AG09319 (cell line): ENCODE measurements at places on chromosomes 4 and X.

GRCh38 chr4:156956826-156957368 is 14.7 kb downstream of the PDGFC start:
- DNase-seq = no peak

- DNase-seq = no peak
Measured at GRCh38 chr4:111014537-111014936, 391.7 kb upstream of the PITX2 start.

DNA sequence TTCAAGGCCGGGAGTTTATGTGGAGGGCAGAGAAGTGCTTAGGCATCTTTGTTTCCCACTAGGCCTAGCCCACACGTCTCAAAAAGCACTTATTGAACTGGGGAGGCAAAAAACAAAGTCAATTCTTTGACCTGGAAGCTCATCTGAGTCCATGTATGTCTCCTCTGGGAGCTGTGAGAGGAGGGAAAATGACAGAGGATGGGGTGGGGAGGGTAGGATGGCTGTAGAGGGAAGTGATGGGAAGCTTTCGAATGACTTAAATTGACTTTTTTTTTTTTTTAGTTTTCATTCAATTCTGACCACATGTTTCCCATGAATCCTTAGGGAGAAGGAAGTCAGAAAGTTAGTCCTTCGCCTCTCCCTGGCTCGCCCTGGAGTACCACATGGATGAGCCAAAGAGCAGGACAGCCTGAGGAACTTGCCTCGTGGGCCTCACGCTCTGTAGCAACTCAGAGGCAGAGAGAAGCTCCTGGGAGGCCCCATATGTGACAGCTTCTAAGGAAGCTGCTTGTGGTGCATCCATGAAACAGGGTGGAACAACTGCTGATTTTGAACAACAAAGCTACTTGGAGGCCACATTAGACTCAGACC is 45.0 kb downstream of the NHSL2 start:
- no peak for DNase-seq

- DNase-seq = no peak
Measured at GRCh38 chr4:186082221-186082620, 13.3 kb downstream of the TLR3 start.

DNA sequence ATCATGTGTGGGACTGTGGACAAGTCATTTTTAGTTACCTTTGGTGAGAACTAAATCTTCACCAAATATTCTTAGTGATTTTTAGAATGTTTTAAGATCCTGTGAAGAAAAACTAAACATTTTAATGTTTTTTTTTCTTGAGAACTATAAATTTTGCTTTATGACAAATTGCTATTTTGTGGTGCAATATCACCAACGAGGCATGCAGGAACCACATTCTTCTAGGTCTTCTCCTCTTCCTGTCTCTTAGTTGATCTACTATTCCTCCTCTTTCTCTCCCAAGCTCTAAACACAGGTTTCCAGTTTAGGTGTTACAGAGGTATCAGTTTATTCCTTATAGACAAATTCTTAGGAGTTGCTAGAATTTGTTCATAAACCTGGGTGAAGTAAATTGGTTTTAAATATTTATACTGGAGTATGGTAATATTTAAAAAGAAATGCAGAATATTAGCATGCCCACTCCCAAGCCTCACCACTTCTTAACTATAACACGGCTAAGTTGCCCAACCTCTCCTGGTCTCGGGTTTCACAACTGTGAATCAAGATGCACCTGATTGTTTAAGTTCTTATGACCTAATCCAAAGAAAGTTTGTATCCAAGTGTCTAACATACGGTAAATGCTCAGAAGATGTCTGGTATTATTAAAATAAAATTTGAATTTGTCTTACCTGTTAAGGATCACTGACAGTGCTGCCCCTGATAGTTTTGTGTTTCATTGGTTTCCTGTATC is 56.5 kb upstream of the CLNK start:
- no peak for DNase-seq

- no peak for DNase-seq
Measured at GRCh38 chrX:154092371-154092770, 5.1 kb downstream of the MECP2 start.

DNA sequence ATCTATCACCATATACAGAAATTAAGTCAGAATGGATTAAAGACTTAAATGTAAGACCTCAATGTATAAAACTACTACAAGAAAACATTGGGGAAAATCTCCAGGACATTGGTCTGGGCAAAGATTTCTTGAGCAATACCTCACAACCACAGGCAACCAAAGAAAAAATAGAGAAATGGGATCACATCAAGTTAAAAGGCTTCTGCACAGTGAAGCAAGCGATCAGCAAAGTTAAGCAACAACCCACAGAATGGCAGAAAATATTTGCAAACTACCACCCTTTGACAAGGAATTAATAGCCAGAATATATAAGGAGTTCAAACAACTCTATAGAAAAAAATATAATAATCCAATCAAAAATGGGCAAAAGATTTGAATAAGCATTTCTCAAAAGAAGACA is 236.9 kb upstream of the EMCN start:
- no peak for DNase-seq

DNA sequence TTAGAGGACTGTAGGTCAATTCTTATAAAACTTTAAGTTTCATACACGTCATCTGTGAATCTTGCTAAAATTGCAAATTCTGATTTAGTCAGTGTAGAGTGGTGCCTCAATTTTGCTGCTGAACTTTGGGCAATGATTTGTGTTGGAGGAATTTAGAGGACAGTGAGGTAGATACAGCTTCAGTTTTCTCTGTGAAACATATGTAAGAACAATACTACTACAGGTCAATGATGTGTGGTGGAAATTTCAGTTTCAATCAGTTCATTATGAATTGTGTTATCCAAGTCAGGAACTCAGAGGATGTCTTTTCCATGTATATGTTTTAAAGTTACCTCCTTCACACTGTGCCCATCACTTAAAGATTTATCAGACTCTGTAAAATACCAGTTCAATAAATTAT is 1597.8 kb upstream of the PCDH10 start:
- no peak for DNase-seq

- DNase-seq = no peak
Measured at GRCh38 chr4:73308286-73308685, 49.7 kb upstream of the ANKRD17 start.
